ENCODE measurements at places on chromosomes 4 and X. TPM values are rescaled to one million over a fixed set of nuclear protein-coding genes. Genes with fewer than 3 reads are reported as not detected.

EGFL6 gene
- not detected for total RNA-seq

DRD5 gene
- total RNA-seq = not detected

GPR173 gene
- 2.6 TPM for total RNA-seq

GAGE1 gene
- not detected for total RNA-seq

TENT5D gene
- total RNA-seq = not detected

BANK1 gene
- total RNA-seq = 0.06 TPM

ZNF711 gene
- 0.24 TPM for total RNA-seq

DDX53 gene
- not detected for total RNA-seq

STPG2 gene
- not detected for total RNA-seq

CXCL11 gene
- not detected for total RNA-seq

FAM184B gene
- total RNA-seq = not detected

MAGEA1 gene
- not detected for total RNA-seq

NHSL2 gene
- total RNA-seq = 1.8 TPM

ZFP42 gene
- not detected for total RNA-seq

CHIC2 gene
- total RNA-seq = 52.4 TPM

HERC5 gene
- total RNA-seq = 1.2 TPM

TMSB15A gene
- 0.56 TPM for total RNA-seq

ATG4A gene
- total RNA-seq = 6.1 TPM

NAT8L gene
- 1.6 TPM for total RNA-seq

XAGE1B gene
- not detected for total RNA-seq

NDST3 gene
- total RNA-seq = not detected

TGIF2LX gene
- not detected for total RNA-seq

SGMS2 gene
- 72.2 TPM for total RNA-seq

IL9R gene
- not detected for total RNA-seq

TEX13C gene
- not detected for total RNA-seq

CT45A2 gene
- not detected for total RNA-seq

NXF2B gene
- total RNA-seq = not detected

RTL3 gene
- not detected for total RNA-seq

NCBP2L gene
- not detected for total RNA-seq

SYP gene
- total RNA-seq = 0.19 TPM

EVC2 gene
- 13.7 TPM for total RNA-seq

PCDH19 gene
- total RNA-seq = 0.06 TPM

CFP gene
- total RNA-seq = 0.06 TPM

THAP6 gene
- total RNA-seq = 9.5 TPM

CC2D2A gene
- total RNA-seq = 34.0 TPM

DUSP21 gene
- total RNA-seq = not detected

RAI2 gene
- 0.20 TPM for total RNA-seq

SOWAHD gene
- 0.20 TPM for total RNA-seq

PABPC4L gene
- total RNA-seq = 0.50 TPM

GPM6B gene
- total RNA-seq = 23.0 TPM

POU3F4 gene
- not detected for total RNA-seq

GPC4 gene
- total RNA-seq = 6.2 TPM

RBM47 gene
- total RNA-seq = 1.6 TPM

SOX3 gene
- not detected for total RNA-seq

NLGN4X gene
- 4.2 TPM for total RNA-seq

SASH3 gene
- not detected for total RNA-seq

SLC10A6 gene
- not detected for total RNA-seq

LGI2 gene
- 0.25 TPM for total RNA-seq

BTC gene
- total RNA-seq = not detected

CLGN gene
- not detected for total RNA-seq

Data from cardiac ventricle fibroblast (primary cell).